ENCODE measurements at places on chromosomes 3 and 15. TPM values are rescaled to one million over a fixed set of nuclear protein-coding genes. Genes with fewer than 3 reads are reported as not detected.
A peak's percentile ranks its signal among the peaks of the same experiment; 100 is the strongest.

- no peak for DNase-seq
Observed at GRCh38 chr15:39028069-39028468, 463.5 kb upstream of the RASGRP1 start.

GRCh38 chr3:24220859-24221657, 273.6 kb downstream of the THRB start:
- peak; percentile 68 for DNase-seq

DNA sequence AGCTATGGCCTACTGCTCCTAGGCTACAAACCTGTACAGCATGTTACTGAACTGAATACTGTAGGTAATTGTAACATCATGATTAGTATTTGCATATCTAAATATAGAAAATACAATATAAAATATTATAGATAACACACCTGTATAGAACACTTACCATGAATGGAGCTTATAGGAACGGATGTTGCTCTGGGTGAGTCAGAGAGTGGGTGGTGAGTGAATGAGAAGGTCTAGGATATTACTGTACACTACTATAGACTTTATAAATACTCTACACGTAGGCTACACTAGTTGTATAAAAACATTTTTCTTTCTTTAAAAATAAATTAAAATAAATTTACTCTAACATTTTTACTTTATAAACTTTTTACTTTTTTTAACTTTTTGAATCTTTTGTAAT, 224.0 kb upstream of the CBLB start:
- DNase-seq, result no peak

- no peak for DNase-seq
Observed at GRCh38 chr3:113223475-113224281, 12.3 kb downstream of the BOC start.

DNA sequence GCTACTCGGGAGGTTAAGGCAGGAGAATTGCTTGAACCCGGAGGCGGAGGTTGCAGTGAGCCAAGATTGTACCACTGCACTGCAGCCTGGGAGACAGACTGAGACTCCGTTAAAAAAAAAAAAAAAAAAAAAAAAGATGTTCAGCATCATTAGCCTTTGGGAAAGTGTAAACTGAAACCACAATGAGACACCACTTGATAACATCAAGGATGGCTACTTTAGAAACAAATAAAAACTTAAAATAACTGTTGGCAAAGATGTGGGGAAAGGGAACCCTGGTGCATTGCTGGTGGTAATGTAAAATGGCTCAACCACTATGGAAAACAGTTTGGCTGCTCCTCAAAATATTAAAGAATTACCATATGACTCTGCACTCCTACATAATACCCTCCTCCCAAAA, 1.9 kb downstream of the LEO1 start:
- no peak for DNase-seq

- DNase-seq, result no peak
Observed at GRCh38 chr3:72535772-72536171, 312.5 kb downstream of the SHQ1 start.

DNA sequence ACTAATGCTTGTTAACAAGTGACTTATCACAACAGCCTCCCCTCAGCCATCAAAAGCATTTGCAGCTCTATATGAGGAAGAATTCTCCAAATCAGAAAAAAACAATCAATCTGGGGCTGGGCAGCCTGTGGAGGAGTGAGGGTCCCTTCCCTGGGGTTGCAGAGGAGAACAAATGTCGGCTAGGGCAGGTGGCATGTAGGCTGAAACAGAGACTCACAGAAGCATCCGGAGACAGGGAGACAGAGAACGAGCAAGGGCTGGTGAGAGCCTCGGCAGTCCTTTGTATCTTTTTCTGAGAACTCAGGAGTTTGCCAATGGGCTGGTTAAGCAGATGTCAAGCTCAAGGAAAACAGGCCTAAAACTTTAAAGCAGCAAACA, 15.8 kb downstream of the ITGA11 start:
- DNase-seq, result no peak

DNA sequence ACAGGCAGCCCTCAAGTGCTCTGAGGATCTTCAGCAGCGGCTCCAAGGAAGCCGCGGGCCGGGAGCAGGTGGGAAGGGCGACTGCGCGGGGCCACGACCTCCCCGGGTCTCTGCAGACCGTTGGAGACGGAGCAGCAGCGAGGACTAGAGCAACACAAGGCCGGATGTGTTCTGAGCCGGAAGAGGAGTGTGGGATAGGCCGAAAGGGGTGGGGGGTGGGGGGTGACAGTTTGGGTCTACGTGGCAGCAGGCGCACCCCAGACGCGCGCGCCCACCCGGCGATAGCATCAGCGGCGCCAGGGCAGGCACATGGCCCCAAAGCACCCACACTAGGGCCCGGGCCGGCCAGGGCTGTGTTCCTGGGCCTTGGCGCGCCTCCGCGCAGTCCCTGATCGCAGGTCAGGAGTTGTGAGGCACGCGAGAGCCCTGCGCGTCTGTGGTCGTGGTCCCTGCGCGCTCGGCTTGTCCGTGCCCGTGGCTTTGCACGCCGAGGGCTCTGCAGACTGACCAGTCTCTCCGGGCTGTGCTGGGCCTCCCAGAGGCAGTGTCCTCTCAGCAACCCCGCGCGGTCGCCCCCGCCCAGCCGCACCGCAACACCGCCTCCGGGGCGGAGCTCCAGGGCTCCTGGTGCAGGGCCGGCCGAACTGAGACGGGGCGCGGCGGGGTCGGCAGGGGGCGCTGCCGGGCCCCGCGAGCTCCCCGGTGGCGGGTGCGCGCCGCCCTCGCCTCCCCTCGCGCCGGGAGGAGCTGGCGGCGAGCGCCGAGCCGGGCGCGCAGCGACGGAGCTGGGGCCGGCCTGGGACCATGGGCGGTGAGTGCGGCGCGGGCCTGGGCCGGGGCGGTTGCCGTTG, at the start of gene PXYLP1:
PXYLP1 (plus strand) TSS at position 725 of the 851 bp plus-strand sequence. CDS start 28,351 bp downstream, outside the sequence.
- peak; percentile 51 for DNase-seq

DNA sequence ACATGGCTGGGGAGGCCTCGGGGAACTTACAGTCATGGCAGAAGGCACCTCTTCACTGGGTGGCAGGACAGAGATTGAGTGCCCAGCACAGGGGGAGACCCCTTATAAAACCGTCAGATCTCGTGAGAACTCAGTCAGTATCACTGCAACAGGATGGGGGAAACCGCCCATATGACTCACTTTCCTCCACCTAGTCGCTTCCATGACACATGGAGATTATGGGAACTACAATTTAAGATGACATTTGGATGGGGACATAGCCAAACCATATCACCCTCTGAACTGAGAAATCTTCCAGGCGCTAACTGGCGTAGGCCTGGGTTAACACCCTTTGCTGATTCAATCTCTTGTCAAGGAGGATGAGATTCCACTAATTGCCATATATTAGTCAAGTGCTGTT, 392.3 kb downstream of the FEZF2 start:
- DNase-seq, result no peak

DNA sequence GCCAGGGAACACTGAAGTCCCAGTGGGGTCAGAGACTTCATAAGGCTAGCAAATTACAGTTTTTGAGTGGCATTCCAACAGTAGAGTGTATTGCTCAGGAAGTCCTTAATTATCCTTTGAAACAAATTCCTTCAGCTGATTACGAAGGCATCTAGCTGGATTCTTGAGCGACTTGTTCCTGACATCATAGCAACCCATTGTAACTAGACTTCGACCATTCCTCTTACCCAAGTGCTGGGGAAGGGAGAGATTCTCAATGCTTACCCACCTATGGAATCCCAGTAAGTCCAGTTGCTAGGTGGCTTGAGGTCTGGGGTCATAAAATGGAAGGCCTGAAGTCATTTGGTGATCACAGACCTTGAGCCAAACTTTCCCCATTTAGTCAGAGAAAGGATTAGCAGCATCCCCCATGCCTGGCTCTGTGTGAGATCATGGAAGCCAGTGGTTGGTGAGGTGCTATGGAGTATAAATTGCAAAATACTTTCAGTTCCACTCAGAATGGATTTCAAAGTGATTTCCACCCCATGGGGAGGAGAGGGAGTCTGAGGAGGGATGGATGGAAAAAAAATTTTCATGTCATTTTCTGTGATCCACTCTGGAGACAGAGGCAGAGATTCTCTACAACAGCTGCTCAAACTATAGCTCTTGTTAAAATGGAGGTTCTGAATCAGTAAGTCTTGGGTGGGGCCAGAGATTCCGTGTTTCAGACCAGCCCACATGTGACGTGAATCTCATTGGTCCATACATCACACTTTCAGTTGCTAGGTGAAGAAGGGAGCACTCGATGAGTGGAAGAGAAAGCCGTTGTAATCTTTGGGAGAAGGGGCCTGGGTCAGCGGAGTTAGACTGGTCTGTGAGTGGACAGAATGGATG, 45.7 kb downstream of the CD86 start:
- DNase-seq, result no peak

DNA sequence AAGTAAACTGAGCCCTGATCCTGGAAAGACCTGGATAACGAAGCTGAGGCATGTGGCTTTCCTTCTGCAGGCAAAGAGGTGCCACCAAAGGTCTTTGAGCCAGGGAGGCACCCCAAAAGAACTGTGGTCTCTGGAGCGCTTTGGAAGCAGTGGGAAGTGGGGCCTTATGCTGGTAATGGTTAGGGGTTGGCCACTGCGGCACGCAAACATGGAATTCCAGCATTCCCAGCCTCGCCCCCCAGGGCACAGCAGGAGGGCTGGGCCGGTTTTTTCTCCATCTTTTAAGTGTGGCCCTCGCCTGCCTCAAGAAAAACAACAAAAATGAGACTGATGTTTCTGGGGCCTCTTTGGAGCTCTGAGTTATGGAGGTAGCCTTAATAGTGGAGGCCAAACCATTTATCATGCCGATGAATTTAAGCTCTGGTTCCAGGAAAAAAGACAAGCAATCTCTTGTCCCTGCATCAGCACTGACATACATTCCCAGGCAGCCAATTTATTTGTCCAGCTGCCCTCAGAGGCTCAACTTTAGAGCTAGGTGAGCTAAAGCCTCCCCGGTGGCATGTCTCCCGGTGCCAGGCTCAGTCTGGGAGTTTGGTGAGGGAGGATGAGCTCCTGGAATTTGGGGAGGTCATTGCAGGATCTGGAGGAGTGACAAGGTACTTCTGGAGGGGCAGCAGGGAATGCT, 109.0 kb downstream of the TLE3 start:
- no peak for DNase-seq

- DNase-seq, result no peak
Observed at GRCh38 chr15:48899793-48900192, 21.9 kb downstream of the EID1 start.

DNA sequence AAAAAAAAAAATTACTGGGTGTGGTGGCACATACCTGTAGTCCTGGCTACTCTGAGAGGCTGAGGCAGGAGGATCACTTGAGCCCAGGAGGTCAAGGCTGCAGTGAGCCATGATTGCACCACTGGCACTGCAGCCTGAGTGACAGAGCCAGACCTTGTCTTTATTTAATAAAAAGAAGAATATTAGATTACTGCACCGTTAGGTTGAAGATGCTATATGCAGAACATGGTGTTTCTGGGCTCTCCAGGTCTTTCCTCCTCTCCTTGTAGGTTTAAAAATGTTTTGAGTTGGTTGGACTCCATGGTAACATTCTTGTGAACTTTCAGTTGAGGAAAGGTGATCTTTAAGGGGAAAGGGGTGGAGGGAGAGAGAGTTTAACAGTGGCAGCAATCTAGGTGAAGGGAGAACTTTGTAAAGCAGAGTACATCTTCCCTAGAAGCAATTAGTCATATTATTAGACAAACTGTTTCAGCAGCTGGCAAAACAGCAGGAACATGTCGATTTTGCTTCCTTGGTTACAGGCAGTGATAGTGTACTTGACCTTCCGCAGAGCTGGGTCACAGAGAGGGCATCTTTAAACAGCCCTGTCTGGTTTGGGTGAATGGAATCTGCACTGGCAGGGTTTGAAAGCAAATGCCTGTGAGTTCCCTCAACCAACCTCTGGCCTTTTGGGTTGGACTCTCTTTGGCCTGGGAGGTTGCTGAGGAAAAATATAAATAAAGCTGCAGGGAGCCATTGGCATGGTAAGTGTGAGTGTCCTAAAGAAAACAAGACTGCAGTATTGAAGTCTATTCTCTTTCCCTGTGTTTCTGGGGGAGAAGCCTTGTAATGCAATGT, 42.8 kb downstream of the NR2C2 start:
- no peak for DNase-seq

DNA sequence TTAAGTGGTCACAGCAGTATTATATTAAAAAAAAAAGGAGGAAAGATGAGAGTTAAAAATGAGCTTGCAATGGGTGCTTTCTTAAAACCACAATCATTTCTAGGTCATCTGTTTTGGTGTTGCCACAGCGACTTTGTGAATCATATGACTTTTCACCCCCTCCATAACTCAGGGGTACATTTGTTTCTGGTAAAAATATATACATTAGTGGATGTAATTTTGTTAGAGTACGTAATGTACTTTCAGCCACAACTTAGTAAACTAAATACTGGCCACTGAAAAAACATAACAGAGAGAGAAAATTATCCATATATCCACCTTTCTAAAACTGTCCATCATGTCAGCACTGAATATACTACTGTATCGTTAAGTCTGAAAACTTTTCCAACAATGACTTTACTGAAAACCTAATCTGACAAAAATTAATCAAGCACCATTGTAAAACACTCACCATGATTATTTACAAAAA, 3.4 kb downstream of the ANKRD28 start:
- peak; percentile 36 for DNase-seq

DNA sequence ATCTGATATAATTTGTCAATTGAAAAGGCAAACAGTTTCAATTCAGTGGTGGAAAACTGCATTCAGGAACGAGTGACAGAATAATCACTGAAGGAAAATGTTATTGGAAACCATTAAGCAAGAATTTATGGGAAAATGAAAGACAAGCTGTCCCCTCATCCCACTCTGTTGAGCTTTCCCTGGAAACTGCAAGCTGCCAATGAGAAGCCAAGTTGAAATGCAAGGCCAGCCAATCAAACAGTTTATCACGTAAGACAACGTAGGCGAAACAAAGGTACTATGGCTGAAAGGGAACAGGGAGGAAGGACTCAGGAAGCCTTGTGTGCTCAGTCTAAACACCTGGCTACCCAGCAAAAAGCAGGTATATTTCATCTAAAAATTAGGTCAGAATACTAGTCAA, 187.9 kb upstream of the ATP10A start:
- DNase-seq, result no peak

DNA sequence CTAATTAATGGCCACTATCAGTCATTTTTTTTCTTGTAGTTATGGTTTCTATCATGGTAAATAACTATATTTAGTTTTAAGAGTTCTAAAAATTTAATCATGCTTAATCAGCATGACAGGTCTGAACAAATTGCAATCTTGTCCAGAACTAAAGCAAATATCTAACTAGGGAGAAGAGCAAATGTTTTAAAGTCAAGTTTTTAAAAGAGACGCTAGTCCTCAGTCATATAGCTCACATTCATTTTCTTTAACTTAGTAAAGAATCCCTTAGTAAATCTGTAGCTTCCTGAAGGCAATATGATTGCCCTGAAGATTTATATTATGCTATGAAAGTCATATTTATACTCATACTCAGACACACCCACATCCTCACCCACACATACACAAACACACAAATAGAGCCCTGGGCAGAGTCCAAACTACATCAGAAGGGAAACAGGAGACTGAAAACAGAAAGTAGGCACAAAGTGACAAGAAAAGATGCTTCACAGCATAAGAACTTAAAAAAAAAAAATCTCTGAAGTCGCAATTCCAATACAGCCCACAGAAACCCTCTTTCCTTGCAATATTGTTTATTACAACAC, 1149.1 kb downstream of the SI start:
- DNase-seq, result no peak

GRCh38 chr3:174126990-174127758, 729.6 kb downstream of the NLGN1 start:
- DNase-seq, result no peak

Gene CILP
- polyA plus RNA-seq, result 0.61 TPM

Gene NANOGP8
- 0.15 TPM for polyA plus RNA-seq

Gene PLSCR5
- not detected for polyA plus RNA-seq

Gene ZNF80
- polyA plus RNA-seq, result not detected

Gene KCNMB3
- polyA plus RNA-seq, result 0.89 TPM

Gene GOLGA6D
- not detected for polyA plus RNA-seq

Gene SLC15A2
- polyA plus RNA-seq, result 0.63 TPM

Gene NRG4
- polyA plus RNA-seq, result not detected

Gene GPR27
- polyA plus RNA-seq, result not detected

All from AG04450 (cell line).